ENCODE measurements at places on chromosomes 16 and 17. TPM values are rescaled to one million over a fixed set of nuclear protein-coding genes. Genes with fewer than 3 reads are reported as not detected.

DNA sequence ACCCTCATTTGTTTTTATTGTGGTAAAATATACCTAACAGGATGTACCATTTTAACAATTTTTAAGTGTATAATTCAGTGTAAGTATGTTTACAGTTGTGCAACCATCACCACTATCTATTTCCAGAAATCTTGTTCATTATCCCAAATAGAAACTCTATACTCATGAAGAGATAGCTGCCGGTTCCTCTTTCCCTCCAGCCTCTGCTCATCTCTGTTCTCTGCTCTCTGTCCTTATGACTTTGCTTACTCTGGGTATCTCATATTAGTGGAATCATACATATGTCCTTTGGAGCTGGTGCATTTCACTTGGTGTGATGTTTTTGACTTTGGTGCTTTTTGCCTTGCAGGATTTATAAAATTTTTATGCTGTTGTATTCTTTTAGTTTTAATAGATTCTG lies 19.4 kb downstream of the CYLD start:
- DNase-seq: no peak
- no peak overlapping the region for H3K27ac ChIP-seq
- peaks cover 28% of the 10 kb centered on the region for H3K36me3 ChIP-seq
- H3K27me3 ChIP-seq: no peaks in the 10 kb centered on the region
- H3K4me3 ChIP-seq: no peak overlapping the region

DNA sequence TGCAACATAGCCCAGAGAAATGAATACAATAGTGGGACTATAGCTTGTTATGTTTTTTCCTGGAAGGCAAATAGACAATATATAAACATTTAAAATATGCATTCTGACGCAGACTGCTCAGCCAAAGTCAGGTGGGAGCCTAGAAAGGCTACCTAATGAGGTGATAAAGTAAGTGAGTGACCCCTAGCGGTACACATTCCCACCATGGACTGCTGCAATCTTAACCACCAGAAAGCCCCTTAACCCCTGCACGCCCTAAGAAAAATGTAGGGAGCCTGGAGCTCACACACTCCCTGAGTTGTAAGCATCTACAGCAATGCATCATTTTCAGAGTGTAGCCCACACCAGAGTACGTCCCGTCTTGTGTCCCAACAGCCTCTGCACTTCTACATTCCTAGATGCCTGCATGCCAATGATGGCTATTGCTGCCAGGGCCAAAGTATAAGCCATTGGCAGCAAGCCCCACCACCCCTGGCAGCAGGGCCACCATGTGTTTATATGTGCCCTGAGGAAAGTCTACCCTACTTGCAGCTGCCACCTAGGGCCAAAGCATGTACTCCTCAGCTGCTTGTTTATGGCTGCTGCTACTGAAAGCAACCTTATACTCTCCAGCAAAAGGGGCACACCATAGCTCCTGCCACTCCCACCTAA lies 127.6 kb downstream of the KIF2B start:
- no peak overlapping the region for H3K4me3 ChIP-seq
- DNase-seq: no peak
- H3K27ac ChIP-seq: no peak overlapping the region
- H3K4me1 ChIP-seq: no peaks in the 10 kb centered on the region
- H3K36me3 ChIP-seq: no peaks in the 10 kb centered on the region

DNA sequence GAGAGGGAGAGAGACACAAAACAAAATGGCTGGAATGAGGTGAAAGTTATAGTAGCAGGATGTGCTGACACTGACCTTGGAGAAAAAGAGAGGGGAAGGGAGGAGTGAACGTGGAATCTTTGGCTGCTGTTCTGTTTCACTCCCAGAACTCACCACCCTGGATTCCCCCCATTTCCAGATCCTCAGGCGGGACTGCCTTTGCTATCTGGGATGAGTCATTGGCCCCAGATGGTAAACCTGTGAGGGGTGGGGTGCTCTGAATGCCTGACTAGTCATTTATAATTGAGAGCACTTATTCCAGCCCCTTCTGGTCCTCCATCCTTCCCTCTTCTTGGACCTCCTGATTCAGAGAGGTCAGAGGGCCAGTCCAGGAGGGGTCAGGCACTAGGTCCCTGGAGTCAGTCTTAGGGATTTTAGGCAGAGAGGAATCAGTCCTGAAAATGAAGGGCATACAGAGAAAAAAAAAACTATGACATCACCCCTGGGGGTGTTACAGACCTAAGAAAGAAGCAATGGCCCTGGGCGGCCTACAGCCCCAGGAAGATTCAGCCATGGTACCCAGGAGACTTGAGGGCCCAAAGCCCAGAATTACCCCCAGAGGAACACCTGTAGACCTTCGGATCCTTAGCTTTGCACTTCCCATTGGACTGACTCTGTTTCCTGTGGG lies 2.2 kb upstream of the ZG16 start:
- no peaks in the 10 kb centered on the region for H3K36me3 ChIP-seq
- H3K4me1 ChIP-seq: no peaks in the 10 kb centered on the region
- DNase-seq: peak; percentile 43
- H3K4me3 ChIP-seq: no peak overlapping the region

- H3K4me3 ChIP-seq: no peak overlapping the region
Observed at GRCh38 chr16:3959148-3959547, 78.6 kb upstream of the CREBBP start.

GRCh38 chr16:49896447-49896964 lies 40.6 kb upstream of the ZNF423 start:
- H3K27ac ChIP-seq: no peak overlapping the region
- peaks cover 3% of the 10 kb centered on the region for H3K27me3 ChIP-seq
- H3K36me3 ChIP-seq: no peaks in the 10 kb centered on the region
- H3K4me1 ChIP-seq: no peaks in the 10 kb centered on the region
- no peak overlapping the region for H3K4me3 ChIP-seq
- DNase-seq: no peak

DNA sequence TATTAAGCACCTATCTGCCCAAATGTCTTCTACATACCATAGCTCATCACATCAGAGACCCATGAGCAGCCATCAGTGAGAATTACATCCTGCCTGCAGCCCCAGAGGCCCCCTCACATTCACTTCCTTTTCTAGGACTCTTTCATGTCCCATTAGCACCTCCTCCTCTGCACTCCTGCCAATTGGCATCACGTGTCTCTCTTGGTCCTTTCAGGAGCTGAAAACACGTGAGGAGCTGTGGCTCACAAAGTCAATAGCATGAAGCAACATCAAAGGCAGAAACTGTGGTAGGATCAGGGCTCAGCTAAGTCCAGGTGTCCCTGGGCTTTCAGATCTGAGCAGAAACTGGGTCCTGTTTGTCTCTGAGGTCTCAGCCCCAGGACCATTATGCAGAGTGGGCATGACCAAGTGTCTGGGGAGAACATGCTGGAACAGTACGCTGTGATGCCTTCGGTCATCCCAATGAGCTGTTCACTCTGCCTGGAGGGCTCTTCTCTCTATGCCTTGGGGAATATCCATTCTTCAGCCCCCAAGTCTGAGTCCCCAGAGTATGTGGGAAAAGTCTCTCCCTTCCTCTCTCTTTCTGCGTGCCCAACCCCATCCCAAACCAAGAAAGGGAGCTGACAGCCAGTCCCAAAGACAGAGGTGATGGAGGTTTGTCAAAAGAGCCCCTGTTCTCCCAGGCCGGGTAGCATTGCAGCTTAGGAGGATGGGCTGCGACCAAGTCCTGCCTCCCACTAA lies 457.0 kb upstream of the CDH5 start:
- no peak overlapping the region for H3K27ac ChIP-seq
- no peaks in the 10 kb centered on the region for H3K4me1 ChIP-seq
- peak; percentile 21 for DNase-seq
- no peak overlapping the region for H3K4me3 ChIP-seq
- H3K36me3 ChIP-seq: no peaks in the 10 kb centered on the region

Gene KCNG4
- total RNA-seq: not detected

Gene TEX19
- total RNA-seq: not detected

Data from GM23248 (cell line).